AG04450 (cell line): ENCODE measurements at places on chromosomes 6 and 20.

DNA sequence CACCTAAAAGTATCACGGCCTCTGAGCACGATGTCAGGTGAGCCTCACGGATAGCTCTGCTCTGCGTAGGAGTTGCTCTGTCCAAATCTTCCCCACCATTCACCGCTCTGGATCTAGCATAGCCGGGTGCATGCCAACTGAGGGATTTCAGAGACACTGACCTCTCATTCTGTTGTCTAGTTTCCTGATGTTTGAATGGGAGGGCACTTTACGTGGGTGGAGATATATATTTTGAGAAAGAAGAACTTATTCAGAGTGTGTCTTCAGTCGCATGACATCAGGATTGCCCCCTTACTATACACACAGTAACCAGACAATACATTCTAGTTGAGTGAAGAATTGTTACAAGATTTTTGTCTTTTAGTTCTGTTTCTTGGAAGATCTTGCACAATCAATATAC is 96.5 kb upstream of the CITED2 start:
- DNase-seq = no peak

GRCh38 chr6:47169785-47170616 is 127.9 kb upstream of the ADGRF1 start:
- no peak for DNase-seq

DNA sequence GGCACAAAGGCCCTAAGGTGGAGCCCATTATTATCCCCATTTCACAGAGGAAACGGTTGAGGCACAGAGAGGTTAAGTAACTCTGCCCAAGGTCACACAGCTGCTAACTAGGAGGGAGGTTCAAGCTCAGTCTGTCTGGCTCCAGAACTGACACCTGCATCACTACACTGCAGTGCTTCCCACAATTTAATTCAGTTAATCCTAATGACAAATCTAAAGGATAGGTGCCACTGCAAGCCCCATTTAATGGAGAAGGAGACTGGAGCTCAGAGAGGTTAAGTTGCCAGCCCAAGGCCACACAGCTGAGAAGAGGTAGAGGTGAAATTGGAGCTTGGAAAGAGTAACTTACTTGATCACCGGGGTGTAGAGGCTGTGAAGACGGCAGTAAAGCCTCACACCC is 148.8 kb downstream of the PREX1 start:
- no peak for DNase-seq

- no peak for DNase-seq
These were observed 13.4 kb upstream of the CTNNBL1 start for GRCh38 chr20:37680420-37680819.

- no peak for DNase-seq
These were observed 59.8 kb downstream of the IRF4 start for GRCh38 chr6:451336-451735.

GRCh38 chr20:24395151-24395550 is 74.3 kb upstream of the SYNDIG1 start:
- no peak for DNase-seq

DNA sequence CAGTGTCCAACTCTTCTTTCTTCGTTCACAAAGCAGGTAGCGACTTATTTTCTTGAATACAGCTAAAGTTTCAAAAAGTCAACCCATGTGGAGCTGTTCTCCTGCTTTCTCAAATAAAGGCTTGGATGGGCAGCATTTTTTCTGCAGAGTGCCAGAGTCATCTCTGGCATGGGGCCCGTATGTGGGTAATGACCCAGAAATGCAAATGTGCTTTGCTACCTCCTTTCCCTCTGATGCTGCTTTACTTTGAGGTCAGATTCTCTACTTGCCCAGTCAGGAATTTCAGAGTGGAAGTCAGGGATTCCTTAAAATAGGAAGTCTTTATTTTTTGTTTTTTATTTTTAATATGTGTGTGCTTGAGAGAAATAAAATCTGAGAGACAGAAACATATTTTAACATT is 4.9 kb downstream of the NKAIN2 start:
- DNase-seq = no peak

DNA sequence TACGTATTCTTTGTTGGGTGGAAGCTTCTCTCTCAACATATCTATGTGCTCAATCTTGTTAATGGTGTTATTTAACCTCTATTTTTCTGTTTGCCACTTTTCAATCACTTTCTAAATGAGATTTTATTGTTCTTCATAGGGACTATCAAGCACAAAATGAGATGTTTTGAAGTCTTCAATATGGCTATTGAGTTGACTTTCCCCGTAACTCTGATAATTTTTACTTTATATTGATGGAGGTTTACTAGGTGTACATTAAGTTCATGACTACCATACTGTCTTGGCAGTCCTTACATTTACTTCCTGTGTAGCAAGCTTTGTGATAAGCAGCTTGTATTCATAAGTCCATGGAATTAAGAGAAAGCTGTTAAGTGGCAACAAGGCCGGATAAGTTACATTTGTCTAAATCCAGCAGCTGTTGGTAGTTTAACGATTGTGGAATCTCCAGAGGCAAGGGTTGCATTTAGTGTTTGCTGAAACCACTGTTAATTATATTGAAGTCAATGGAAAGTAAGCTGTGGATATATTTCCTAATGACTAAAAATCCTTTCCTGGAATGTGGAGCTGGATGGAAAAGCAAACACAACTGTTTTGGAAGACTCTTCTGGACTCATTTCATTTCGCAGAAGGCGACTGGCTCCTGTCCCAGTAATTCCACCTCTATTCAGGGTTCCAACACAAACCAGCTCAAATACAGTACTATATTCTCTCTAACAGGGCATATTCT is 57.3 kb upstream of the SMIM29 start:
- DNase-seq = no peak

- DNase-seq = no peak
These were observed 35.4 kb downstream of the CEP250 start for GRCh38 chr20:35490736-35491181.

DNA sequence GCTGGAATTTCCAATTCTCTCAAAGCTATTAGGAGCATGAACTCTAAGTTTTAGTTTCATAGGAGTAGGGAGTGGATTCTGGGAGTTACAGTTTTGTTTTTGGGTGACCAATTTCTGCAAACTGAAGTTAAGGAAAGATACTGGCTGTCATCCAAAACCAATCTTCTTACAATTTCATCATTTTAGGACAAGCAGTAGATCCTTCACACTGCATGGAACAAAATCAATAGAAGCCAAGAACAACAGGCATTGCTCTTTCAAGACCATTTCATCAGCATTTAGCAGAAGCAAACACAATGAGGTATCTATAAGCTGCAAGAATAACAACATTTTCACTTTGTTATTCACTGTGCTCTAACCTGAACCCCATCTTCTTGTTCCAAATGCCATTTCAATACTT is 173.0 kb downstream of the GMDS start:
- DNase-seq = no peak

DNA sequence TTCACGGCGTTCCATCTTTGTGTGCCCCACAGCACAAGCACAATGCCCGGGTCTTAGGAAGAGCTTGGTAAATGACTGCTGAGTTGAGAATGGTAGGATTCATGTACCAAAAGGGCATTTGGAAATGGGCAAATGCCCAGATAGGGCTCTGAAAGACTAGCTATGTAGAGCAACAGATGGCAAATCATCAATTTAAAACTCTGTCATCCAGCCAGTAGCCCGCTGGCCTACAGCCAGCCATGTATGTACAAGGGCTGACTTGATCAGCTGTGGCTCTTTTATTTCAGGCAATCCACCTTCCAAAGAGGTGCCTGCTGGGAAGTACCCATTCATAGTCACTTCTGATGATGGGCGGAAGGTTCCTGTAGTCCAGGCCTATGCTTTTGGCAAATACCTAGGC is 35.1 kb downstream of the NT5E start:
- no peak for DNase-seq

DNA sequence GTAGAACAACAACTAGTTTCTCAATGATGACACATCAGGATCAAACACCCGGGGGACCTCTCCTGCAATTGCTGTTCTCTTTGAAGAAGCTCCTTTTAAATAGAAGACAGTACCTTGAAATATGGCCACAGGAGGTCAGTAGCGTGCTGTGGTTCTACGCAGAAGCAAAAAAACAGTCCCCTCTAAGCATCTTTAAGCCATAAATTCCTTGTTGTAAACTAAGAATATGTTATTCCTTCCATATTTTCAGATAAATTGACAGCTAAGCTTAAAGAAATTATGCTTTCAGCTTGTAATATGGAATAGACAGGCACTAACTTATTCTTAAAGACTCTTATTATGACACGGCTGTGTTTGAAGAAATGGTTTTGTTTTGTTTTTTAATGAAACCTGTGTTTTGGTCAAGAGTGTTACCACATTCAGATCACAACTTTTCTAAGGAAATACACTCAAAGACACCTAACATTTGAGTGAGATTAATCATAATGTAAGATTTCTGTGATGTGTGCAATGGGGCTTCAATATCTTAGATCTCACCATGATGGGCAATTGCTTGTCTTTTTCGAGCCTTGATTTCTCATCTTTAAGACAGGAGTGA is 49.7 kb upstream of the IL20RA start:
- peak; percentile 34 for DNase-seq

DNA sequence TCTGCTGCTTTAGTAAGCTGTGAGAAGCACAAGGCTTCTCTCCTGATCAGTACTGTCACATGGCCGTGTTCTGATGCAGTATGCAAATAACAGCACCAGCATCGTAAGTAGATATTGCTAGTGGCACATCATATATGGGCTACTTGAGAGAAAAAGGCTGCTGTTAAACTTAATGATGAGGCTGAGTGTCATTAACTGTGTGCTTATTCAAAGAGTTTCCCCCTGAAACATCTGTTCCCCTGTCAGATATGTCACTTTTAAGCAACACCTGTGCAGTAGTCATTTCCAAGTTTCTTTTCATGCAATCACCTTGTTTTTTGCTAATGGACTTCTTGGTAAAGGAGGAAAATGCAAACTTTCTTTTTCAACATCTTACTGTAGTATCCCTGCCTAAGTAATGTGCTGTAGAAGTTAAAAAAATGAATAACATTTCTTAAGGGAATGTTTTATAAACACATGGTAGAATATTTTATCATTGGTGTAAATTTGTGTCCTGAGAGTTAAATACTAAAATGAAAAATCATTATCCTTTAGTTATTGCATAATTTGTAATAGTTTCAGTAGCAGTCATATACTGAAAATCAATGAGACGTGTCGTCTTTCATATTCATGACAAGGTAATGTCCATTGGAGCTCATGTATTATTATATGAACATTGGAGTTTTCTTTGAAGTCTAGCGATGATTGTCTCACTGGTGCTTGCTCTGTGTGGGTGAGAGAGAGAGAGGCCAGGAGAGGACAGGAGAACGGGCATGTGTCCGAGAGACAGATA is 366.3 kb downstream of the CDKAL1 start:
- DNase-seq = no peak

GRCh38 chr20:32539817-32540675 is 45.1 kb downstream of the NOL4L start:
- DNase-seq = no peak

GRCh38 chr6:127858727-127859391 is 42.0 kb downstream of the THEMIS start:
- no peak for DNase-seq

DNA sequence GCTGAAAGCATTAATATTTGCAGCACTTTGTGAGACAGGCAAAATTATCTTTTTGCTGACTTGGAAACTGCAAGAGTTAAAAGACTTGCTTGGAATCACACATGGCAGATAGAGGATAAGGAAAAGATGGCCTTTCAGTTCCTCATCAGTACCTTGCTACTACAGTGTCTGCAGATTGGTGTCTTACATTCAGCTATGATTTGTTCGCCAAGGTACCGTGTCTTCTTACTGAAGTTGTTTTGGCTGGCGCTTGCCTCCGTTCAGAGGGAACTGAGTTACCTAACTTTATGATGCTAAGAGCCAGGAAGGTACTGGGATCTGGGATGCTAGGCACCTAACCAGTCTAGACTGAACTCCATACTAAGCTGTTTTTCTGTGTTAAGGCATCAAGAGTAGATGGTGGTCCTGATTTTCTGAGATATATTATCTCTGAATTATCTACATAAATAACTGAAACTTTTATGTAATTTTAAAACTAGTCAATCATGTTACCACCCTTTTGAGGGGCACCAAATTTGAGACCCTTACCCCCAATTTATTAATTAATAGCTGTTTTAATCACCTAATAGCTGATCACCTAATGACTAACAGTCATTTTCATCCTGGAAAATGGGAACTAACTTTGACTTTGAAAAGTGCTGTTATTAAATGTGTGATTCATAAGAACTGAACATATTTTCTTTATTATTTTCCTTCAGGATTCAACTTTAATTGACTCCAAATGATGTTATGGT is 2.5 kb downstream of the WTAP start:
- DNase-seq = no peak

GRCh38 chr6:4603291-4603690 is 172.9 kb upstream of the CDYL start:
- no peak for DNase-seq

DNA sequence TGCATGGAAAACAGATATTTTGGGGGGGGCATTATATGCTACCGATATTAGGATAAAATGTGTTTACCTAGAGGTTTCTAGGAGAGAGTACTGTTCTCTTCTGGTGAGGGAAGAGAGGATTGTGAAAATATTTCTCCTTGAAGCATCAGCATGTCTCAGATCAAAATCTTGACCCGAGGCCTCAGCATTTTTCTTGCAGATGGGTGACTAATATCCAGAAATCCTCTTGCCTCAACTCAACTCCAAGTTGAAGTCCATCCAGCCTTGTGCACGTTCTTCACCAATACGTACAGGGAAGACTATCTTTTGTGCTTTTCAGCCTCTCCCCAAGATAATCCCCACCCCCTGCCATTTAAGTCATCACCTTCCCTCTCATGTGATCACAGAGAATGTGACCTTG is 59.5 kb downstream of the PRND start:
- DNase-seq = no peak

- no peak for DNase-seq
These were observed 131.9 kb upstream of the BACH2 start for GRCh38 chr6:90428514-90428913.

DNA sequence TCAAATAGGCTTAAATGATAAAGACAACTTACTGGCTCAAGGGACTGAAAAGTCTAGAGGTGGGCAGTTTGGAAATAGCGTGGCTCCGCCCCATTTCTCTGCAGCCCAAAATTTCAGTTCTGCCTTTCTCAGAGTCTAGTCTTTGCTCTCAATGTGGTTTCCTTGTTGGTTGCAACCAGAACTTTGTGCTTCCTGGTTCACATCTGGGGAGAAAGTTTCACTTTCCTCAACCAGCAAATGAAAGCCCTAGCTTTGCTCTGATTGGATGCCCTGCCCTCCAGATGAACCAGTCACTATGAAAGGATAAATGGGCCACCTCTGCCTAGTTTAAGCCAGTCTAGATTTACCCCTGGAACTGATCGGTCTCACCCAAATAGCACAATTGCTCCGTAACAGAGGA is 14.9 kb downstream of the SYCP2L start:
- DNase-seq = no peak

DNA sequence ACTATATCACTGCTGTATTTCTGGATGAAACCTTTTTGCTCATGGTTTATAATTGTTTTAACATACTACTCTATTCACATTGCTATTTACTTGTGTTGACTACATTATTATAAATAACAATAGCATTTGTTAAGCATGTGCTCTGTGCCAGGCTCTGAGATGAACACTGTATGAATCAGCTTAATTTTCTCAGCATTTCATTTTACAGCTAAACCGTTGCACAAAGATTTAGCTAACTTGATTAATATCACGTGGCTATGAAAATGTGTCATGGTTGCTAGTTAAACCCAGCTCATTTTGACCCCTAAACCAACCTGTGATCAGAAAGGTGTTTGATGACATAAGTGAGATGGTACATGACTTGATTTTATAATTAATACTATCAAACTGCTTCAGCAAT is 77.5 kb downstream of the NCOA7 start:
- DNase-seq = no peak
